Glomerular endothelial cell (primary cell): ENCODE measurements at places on chromosomes 11 and 22. TPM values are rescaled to one million over a fixed set of nuclear protein-coding genes. Genes with fewer than 3 reads are reported as not detected.

DNA sequence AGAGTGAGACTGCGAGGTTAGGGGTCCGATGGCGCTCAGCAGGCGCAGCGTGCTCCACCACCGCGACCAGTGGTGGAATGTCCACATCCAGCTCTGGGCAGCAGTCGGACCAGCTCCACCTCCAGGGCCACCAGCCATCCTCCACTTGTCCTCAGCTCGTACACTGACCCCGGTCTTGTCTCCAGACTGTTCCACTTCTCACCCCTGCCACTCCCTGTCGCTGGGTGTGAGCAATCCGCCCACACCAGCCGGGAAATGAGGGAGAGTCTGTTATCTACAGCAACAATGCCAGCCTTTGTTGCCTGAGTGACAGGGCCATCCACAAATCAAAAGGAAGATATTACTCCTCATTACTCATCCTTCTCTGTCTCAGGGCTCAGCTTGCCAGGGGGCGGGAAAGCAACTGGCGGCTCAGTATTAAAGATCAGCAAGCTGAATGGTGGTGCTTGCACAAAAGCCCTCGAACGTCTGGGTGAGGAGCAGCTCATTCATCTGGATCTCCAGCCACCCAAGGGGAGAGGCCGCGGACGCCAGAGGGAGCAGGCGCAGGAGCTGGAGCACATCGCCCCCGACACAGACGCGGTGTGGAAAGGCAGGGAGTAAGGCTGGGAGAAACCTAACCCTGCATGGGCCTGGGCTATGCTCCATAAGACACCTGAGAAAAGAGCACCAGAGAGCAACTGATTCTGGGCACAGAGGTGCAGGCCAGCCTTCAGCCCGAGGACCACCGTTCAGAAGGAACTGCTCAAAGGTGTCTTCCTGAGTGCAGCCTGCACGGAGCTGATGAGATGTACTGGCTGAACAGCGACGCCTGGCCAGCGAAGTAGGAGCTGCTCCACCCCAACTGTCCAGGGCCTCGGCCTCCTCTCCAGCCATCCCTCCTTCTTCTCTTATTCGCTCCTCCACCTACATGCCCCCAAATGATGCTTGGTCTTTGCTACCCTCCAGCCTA is 21.9 kb downstream of the IGSF9B start:
- no peak for DNase-seq

DNA sequence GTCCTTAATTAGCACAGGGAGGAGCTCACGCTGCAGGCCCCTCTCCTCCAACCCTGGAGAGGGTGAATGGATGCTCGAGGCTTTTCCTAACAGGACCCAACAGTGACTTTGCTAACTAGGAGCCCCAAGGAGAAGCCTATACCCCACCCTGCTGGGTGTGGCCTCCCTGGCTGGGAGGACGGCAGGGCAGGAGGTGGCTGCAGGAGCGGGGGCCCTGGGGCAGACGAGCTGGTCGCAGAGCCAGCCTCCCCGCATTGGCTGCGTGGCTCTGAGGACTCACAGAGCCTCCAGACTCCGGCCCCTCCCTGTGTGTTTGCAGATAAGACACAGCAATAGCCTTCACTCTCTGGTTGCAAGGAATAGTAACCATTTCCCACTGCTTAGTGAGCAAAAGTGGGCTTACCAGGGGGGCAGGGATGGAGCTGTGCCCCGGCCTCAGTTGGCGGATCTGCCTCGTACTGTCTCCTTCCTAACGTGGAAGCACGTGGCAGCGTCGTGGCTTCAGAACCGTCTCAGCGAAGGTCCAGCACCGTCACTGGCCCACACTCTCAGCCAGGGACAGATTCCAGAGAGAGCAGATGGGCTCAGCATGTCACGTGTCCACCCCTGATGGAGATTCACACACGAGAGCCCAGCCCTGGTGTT is 1087.5 kb downstream of the BRD1 start:
- no peak for DNase-seq

DNA sequence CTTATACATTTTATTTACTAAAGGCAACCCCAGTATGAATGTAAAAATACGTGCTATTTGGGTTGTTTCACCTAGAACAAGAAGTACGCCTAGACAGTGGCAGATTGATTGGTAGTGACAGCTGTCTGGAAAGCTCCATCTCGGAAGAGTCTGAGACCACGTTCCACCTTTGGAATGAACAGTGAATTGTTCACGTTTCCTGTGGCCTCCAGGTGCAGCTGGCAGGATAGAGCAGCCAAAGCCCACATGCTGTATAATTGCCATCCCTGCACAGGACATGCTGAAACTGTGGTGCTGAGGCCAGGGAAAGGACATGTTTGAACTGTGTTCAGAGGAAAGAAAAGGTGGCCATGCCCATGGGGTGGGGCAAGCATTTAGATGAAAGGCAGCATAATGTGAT is 218.7 kb upstream of the MTNR1B start:
- no peak for DNase-seq

- DNase-seq: no peak
Observed at GRCh38 chr22:44442851-44443595, 55.0 kb downstream of the RTL6 start.

DNA sequence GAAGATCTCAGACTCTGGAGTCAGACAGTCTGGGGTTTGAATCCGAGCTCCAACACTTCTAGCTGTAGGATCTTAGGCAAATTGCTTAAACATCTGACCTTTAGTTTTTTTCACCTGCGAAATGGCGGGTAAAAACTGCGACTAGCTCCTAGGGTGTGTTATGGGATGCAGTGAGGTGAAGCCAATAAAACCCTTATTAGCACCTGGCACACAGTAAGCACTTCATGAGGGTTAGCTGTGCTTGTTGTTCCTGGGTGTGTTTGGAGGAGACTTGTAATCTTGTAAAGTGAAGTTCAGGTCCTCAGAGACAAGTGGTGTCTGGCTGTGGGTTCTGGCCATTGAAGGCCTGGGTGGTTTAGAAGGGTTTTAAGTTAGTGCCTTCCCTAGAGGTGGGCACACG is 68.9 kb downstream of the ZBTB16 start:
- no peak for DNase-seq

DNA sequence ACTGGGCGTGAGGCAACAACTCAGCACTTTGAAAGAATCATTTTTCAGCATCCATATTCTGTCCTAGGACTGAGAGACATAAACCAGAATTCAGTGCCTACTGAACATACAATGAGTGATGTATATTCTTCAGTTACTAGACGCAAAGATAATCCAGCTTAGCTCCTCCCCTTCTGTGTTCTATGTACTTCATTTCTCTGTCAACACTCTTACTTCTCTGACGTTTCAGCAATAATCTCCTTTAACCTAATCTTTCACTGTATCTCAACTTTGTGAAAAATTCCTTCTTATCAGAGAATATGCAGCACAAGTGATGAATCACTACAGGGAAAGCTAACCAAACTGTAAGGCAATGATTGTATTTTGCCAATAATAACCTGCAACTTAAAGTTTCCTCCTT is 2.5 kb upstream of the OR51B5 start:
- DNase-seq: no peak

GRCh38 chr22:30372915-30373314 is 14.3 kb downstream of the RNF215 start:
- no peak for DNase-seq

The ASRGL1 gene
- 7.8 and 41.4 TPM in 2 replicates for total RNA-seq

The PGM2L1 gene
- 9.8 and 11.4 TPM in 2 replicates for total RNA-seq

GRCh38 chr11:112176077-112176476 is 765 bp downstream of the BCO2 start:
- DNase-seq: no peak

- DNase-seq: no peak
Observed at GRCh38 chr22:27776650-27776958, 25.0 kb downstream of the MN1 start.

DNA sequence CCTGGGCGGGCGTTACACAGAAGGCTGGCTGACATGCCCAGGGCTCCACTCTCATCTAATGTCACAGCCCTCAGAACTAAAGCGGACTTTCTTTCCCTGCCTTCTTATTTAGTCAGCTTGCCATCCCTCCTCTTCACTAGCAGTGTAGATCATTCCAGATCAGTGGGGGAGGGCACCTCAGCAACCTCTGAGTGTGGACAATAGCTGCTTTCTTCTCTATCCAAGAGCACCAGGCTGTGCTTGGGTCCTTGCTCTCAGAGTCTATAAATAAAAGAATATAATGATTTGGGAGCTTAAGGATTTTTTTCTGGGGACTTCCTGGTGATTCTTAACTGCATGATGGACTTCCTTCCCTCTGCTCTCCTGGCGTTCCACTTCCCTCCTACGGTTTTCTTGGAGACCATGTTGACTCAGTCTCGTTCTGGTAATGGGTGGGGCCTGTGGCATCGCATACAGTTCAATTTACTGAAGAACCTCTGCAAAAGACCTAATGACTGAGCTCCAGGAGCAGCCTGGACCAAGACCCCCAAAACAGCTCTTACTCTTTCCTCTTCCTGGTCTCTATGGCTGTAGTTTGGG is 2.9 kb upstream of the HMBS start:
- DNase-seq: no peak

The RBM4 gene
- 112 and 115 TPM in 2 replicates for total RNA-seq

The B3GAT1 gene
- total RNA-seq: not detected in 2 replicates

DNA sequence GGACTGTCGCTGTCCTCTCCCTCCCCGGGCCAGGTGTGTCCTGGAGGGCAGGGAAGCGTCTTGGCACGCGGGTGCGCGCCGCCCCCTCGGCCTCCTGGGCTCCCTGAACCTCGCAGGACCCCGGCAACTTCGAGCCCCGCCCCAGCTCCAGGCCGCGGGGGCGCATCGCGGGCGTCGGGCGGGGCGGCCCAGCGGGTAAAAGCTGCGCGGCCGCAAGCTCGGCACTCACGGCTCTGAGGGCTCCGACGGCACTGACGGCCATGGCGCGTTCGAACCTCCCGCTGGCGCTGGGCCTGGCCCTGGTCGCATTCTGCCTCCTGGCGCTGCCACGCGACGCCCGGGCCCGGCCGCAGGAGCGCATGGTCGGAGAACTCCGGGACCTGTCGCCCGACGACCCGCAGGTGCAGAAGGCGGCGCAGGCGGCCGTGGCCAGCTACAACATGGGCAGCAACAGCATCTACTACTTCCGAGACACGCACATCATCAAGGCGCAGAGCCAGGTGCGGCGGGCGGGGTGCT is at the start of gene CST6:
Gene CST6, plus strand, starts transcription at position 224 of the 519 bp plus-strand sequence. Its CDS starts 37 bp downstream, at position 261.
- no peak for DNase-seq

DNA sequence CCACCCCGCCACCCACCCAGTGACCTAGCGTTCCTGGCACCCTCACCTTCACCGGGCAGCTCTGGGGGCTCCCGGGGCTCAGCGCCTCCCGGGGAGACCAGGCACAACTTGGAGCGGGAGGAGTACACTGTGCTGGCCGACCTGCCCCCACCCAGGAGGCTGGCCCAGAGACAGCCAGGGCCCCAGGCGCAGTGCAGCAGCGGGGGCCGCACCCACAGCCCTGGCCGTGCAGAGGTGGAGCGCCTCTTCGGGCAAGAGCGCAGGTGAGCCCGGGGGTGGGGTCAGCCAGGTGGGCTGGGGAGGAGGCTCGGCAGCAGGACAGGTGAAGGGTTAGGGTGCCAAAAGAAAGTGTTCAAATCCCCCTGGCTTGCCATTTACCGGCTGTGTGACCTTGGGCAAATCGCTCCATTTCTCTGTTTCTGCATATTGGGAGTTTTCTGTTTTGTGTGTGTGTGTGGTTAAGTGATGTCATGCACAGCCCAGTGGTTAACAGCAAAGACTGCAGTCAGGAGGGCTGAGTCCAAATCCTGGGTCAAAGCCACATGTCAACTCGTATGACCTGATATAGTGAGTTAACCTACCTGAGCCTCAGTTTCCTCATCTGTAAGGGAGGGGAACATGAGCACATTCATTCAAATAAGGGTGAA is 29.5 kb downstream of the TRIOBP start:
- no peak for DNase-seq

The CECR2 gene
- total RNA-seq: 1.2 and 1.5 TPM in 2 replicates

DNA sequence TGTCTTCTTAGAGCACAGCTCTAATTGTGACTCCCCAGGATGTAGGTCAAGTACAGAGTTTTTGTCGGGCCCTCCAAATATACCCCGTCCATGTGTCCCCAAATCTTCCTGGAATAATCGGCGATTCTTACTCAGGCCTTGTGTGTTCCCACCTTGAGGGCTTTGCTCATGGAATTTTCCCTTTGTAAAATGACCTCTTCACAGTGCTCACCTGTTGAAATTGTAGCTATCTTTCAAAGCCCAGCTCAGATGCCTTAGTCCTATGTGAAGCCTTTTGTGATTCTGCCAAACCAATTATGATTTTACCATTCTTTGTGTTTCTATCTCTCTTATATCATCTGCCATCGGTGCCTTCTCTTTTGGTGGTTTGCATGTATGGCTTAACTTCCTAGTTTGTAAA is 30.1 kb upstream of the RAG2 start:
- DNase-seq: no peak

DNA sequence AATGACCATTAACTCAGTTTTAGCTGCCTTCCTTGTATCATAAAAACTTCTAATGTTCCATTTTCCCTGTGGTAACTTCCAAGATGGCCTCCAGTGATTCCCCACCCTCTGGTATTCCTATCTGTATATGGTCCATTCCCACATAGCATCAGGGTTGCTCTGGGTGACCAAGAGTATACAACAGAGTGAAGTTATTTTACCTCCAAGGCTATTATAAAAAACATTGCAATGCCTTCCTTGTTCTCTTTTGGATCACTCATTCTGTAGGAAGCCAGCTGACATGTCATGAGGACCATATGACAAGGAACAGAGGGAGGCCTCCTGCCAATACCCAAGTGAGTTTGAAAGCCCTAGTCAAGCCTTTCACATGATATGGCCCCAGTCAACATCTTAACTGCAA is 30.1 kb downstream of the ZNF280B start:
- DNase-seq: no peak

The STIM1 gene
- 24.1 and 34.1 TPM in 2 replicates for total RNA-seq

GRCh38 chr11:127506647-127507046 is 506.1 kb upstream of the KIRREL3 start:
- no peak for DNase-seq

The SMIM35 gene
- 0.12 TPM in 1 of 2 replicates, not detected in the other for total RNA-seq

DNA sequence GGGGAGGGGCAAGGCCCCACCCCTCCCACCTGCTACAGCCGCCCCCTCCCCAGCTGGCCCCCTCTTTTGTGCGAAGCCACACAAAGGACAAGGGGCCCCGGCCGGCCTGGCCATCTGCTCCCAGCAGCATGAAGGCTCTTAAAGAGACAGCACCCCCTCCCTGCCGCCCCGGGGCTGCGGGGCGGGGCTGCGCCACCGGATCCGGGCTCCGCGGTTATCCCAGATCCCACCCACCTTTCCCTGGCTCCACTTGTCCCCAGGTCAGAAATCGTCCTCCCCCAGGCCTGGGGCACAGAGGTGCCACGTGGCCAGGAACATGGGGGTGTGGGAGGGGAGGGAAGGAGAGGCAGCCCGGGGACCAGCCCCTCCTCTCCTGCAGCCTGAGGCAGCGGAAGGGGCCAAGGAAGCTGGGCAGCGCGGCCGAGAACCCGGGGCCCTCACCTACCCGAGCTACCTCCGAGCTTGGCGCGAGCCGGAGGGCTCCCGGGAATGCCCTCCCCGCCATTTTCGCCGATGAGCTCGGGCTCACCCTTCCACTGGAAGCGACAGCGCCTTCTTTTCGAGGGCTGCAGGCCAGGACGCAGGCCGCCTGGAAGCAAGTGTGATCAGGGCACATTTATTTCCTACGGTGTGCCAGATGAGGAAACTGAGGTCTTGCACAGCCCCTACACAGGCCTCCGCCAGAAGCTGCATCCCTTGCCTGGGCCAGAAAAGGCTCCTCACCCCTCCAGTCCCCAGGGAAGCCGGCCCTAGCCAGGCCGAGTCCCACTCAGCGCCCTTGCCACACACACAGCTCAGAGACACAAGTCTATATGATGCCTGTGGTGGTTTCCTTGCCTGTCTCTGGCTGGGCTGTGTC is 2.5 kb upstream of the RCOR2 start:
- DNase-seq: no peak
